ENCODE measurements at places on chromosomes 4 and X.

- DNase-seq, result no peak
Measured at GRCh38 chr4:22678940-22679854, 13.5 kb upstream of the GBA3 start.

GRCh38 chr4:26039639-26040359, 125.8 kb downstream of the SMIM20 start:
- DNase-seq, result no peak

DNA sequence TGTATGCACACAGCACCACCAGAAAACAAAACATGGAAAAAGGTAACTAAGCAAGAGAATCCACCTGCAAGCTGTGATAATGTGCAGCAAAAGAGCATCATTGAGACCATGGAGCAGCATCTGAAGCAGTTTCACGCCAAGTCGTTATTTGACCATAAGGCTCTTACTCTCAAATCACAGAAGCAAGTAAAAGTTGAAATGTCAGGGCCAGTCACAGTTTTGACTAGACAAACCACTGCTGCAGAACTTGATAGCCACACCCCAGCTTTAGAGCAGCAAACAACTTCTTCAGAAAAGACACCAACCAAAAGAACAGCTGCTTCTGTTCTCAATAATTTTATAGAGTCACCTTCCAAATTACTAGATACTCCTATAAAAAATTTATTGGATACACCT, 90.2 kb downstream of the TET2 start:
- DNase-seq, result no peak

DNA sequence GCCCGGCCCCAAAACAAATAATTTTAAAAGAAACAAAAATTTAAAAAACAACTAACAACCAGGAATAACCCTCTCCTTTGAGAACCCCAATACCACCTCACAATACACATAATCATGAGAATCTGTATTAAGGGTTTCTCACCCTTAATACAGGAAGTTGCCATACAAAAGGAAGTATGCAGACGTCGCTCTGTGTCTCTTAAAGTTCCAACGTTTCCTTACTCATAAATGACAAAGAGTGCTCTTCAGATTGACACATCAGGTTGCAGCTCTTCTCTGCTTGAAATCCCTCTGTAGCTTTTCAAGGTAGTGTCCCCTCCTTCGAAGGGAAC, 73.9 kb upstream of the IRF2 start:
- DNase-seq, result no peak

DNA sequence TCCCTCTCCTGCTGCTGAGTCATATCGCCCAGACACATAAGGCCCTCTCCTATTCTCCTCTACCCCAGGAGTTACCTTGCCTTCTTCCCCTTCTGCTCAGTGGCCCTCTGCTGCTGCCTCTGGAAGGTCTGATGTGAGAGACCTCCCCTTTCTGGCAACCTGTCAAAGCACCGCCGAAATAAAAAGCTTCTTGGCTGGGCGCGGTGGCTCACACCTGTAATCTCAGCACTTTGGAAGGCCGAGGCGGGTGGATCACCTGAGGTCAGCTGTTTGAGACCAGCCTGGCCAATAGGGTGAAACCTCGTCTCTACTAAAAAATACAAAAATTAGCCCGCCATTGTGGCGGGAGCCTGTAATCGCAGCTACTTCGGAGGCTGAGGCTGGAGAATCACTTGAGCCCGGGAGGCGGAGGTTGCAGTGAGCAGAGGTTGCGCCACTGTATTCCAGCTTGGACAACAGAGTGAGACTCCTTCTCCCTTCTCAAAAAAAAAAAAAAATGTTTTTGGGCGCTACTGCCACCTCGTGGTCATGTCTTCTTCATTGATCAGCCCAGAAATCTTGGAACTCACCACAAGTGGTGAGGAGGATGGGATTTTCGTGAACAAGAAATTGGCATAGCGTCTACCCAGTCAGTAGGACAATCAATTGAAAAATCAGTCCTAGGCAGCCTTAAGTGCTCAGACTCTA, 8.6 kb upstream of the ZXDA start:
- no peak for DNase-seq

- DNase-seq, result no peak
Measured at GRCh38 chr4:36919721-36920120, 324.8 kb upstream of the NWD2 start.

DNA sequence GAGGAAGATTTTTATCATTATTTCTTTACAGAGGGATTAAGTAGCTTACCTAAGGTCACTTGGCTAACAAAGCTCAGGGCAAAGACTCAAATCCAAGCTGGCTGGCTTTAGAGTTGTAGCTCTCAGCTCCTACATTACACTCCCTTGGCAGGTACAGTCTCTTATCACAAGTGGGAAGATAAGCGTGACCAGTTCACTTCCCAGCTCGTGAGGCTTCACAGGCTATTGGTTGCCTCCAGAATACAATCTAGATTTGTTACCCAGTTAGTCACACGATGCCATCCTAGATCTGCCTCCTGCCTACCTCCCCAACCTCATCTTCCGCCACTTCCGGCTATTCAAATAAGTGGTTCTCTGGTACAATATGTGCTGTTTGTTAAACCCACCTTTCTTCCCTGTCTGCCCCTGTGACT, 3.7 kb downstream of the MMRN1 start:
- DNase-seq, result no peak

- no peak for DNase-seq
Measured at GRCh38 chrX:95290455-95290854, 1394.2 kb upstream of the DIAPH2 start.

Measured in liver (tissue), 10 donors.